ENCODE measurements at places on chromosomes 5 and 9.
A peak's percentile ranks its signal among the peaks of the same experiment; 100 is the strongest.

DNA sequence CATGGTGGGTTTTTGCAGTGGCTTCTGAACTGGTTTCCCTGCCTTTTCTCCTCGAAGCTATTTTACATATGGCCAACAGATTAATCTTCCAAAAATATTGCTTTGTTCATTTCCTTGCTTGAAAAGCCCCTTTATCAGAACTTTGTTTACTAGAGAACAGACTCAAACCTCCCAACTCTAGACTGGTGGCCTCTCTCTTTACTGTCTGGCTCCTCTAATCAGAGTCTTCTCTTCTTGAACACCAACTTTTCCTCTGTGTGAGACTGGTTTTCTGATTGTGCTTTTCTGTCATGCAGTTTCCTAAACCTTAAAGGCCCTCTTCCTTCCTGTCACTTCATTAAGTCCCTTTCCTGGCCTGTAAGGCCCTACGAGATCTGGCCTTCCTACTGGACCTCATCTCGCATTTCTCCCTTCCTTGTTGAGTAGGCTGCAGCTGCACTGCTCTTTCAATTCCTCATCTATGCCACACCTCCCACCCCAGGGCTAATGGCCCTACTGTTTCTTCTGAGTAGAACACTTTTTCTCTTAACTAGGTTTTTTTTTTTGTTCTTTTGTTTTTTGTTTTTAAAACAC, 5.7 kb downstream of the C9orf43 start:
- DNase-seq: peak; percentile 12

DNA sequence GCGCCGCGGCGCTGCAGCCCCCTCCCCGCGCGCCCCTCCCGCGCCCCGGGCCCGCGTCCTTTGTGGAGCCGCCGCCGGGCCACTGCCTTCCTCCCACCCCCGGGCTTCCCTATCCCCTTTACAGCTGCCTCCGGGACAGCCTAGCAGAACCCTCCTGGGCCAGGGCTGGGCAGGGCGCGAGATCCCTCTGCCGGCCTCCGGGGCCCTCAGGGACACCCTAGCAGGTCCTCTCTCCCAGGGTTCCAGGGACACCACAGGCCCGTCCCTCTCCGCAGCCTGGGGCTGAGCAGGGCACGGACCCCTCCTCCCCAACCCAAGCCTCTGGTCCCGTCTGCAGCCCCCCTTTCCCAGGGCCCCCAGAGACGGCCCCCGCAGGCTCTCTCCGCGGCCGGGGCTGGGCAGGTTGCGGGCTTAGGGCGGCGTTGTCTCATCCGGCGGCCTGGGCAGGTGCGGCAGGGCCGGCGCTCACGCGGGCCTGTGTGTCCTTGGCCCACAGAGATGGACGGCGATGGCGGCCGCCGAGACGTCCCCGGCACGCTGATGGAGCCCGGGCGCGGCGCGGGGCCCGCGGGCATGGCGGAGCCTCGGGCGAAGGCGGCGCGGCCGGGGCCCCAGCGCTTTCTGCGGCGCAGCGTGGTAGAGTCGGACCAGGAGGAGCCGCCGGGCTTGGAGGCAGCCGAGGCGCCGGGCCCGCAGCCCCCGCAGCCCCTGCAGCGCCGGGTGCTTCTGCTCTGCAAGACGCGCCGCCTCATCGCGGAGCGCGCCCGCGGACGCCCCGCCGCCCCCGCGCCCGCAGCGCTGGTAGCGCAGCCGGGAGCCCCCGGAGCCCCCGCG, 710 bp downstream of the WNK2 start:
- DNase-seq: no peak

DNA sequence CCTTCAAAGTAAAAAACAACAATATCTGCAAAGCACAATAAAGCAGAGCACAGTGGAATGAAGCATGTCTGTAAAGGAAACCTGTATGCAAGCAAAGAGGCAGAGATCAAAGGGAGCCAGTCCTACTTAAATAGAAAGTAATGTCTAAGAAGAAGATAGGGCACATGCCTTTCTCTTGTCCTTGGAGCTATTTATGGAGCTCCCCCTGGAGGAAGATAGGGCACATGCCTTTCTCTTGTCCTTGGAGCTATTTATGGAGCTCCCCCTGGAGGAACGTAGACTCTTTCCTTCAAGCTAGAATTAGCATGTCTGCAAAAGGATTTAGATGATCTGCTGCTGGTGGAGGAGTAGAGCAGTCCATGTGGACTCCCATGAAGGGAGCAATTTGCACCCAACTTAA, 168.1 kb upstream of the RASEF start:
- no peak for DNase-seq

DNA sequence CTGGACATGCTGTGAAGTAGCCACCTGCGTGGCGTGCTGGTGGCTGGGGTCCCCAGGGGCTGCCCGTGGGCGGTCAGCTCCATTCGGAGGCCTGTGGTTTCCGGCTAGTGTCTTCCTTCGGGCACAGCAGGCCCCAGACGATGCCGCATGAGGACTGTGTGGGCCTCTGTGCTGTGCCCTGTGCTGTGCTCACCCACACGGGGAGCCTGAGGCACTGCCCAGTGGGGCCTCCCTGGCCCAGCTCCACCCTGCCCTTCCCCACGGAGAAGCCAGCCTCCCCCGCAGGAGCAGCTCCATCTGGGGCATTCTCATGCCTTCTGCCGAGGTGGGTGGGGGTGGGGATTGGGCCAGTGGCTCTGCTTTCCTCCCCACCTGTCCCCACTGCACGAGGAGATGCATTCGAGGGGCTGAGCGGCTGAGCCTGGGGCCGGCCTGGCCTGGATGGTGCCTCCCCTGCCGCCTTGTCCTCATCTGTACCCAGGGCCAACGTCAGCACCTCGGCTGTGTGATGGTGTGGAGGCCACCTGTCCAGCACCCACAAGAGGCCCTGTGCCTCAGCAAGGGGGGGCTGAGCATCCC, 24.2 kb downstream of the RXRA start:
- no peak for DNase-seq

- DNase-seq: no peak
Observed at GRCh38 chr5:57366744-57367143, 115.9 kb downstream of the ACTBL2 start.

DNA sequence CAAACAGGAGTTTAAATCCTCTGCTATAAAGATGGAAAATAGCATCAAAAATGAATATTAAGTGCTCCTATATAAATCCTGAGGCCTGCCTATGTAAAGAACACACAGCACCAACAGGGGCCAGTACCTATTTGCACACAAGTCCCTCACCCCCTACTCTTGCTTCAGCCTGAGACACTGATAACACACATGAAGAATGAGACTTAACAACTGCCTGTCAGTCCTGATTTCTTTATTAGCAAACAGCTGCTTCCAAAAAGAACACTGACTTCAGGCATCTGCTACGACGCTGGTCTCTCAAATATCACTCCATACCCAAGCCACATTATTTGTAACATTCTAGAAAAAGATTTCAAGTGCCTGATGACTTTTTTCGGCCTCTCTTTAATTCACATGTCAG, 55.5 kb downstream of the MYO10 start:
- no peak for DNase-seq

DNA sequence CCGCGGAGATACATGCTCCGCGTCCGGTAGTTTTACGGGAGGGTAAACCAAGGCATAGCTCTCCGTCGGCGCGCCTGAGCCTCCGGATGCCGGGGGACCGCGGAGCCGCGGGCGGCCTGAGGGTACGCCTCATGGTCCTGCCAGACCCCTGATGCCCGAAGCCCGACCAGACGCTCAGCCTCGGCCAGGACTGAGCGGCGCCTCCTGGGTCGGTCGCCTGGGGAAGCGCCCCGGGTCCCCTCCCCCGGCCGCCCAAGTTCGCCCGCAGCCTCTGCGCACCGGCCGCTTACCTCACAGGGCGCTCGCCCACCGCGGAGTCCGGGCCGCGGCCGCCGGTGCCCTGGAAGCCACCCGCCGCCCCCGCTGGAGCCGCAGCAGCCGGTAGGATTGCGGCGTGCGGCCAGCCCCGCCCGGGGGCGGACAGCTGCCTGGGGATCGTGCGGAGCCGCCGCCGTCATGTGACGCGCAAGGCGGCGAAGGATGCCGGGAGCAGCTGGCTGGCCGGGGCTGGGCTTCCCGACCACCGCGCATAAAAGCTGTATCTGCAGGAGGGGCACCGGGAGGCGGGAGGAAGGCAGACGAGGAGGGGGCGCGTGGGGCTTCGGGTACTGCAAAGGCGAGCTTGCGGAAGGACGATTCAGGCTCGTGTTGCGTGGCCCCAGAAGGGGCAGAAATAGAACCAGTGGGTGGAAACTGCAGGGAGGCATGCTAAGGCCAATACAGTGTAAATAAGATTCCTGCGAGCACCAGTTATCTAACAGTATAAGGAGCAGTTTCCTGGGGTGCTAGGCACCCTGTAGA, at the start of gene FBXO10:
TSS of gene FBXO10 (minus strand) at position 460 of the 801 bp plus-strand sequence. CDS start 34,612 bp downstream, outside the sequence.
- DNase-seq: peak; percentile 24

- DNase-seq: no peak
Observed at GRCh38 chr5:138775034-138775433, 21.8 kb downstream of the CTNNA1 start.

DNA sequence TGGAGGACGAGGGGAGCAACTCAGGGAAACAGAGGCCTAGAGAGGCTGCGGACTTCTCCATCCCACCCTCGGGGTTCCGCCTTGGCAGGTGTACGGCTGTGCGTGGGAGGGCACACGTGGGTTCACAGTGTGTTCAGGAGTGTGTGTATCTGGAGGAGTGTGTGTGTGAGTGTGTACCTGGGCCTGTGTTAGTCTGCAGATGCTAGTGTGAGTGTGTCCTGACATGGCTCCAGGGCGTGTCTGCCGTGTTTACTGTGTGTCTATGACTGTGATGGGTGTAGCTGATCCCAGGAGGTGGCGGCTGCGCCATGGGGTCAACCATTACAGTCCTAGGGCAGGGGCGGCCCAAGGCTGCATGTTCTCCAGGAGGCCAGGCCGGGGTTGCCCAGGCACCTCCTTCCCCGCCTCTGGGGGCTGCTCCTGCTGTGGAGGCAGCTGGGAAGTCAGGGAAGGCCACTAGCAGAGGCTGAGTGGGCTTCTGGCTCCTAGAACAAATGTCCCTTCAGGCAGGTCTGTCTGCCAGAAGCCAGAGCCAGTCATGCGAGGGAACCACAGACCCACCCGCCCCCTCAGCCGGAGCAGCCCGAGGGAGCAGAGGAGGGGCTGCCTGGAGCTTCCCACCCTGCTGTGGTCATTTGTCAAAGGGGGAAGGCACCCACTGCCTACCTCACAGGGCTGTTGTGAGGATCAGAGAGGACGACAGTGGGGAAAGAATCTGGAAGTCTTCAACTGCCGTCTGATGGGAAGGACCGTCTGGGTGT, 21.4 kb downstream of the CRB2 start:
- no peak for DNase-seq

DNA sequence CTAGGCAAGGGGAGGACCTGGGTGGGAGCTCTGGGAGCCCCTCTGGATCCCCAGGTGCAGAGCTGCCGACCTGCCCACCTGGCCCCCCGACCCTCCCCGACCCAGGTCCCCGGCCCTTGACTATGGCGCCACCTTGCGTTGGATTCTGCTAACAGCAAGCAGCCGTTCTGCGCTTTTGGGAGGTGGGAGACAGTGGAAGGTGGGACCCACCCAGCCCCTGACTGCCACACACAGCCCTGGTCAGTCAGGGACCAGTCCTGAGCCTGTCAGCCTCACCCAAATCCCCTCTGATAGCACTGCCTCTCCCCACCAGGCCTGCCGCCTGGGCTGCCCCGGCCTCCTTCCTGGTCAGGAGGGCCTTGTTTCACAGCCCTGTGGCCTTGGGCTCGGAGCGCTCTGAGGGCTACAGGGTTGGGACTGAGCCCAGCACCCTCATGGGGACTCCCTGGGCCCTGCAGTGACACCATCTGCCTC, 77.9 kb downstream of the HMCN2 start:
- DNase-seq: peak; percentile 8

DNA sequence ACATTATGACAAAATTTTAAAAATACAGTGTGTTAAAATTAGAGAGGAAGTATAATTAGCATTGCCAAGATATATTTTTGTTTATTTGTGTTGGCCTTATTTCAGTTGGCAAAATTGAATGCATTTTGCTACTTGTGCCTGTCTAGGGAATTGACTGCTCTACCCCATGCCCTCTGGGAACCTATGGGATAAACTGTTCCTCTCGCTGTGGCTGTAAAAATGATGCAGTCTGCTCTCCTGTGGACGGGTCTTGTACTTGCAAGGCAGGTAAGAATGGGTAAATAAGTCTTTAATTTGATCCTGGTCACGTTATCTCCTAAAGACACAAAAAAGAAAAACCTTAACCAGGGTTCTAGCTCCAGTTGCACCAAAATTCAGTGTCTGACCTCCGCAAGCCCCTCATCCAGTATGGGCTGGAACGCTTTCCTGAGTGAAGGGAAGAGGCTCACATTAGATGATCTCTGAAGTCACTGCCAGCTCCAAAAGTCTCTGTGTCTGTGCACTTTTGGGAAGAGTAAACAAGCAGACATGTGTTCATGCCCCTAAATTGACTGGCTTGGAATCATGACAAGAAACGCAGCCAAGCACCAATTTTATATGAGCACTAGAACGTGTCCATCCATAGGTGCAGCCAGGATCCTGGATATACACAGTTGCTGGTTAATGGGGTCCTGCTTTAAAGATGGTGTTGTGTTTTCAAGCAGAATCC, 98.3 kb upstream of the PRRC1 start:
- no peak for DNase-seq

- DNase-seq: no peak
Observed at GRCh38 chr9:15155826-15156225, 151.2 kb downstream of the TTC39B start.

GRCh38 chr9:129198319-129199043, 20.4 kb upstream of the IER5L start:
- no peak for DNase-seq

All from CD4-positive, alpha-beta T cell treated with Interferon alpha-2 for 1 hour (primary cell).